ENCODE measurements at places on chromosomes 16 and 17.
A peak's percentile ranks its signal among the peaks of the same experiment; 100 is the strongest.

DNA sequence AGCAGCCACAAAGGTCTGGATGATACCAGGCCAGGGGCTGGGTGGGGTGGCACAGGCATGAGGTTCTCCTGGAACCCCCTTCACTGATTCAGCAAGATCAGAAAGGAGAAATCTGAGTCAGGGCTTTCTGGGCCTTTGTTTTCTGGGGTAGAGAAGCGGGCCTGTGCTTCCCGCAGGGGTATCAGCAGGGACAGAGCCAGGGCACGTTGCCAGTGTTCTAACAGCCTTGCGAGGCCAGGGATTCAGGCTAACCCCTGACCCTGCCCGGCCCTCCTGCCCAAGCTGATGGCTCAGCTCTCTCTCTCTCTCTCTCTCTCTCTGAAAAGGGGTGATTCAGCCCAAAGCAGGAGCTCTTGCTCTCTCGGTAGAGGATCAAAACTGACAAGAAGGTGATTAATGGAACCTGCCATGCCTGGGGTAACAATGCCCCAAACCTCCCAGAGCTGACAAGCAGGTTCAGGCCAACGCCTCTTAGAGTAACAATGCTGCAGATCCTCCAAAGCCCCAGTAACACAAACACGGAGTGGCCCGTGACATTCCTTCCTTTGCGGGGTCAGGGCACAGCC, 2.0 kb upstream of the KRT13 start:
- no peak for DNase-seq

DNA sequence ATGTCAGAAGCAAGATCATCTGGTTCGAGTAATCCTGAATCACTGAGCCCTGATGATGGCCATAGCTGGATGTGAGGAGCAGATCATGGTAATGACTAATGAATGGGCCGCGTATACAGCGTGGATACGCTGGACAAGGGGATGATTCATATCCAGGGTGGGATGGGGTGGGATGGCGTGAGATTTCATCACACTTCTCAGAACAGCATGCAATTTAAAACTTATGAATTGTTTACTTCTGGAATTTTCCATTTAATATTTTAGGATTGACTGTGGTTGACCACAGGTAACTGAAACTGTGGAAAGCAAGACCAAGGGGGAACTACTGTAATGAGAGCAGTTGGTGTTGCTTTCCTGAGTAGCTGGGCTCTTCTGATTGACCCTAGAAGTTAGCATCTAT, 225.5 kb downstream of the STX8 start:
- DNase-seq = no peak

GRCh38 chr17:77746896-77747554, 211.5 kb upstream of the TNRC6C start:
- DNase-seq = no peak

DNA sequence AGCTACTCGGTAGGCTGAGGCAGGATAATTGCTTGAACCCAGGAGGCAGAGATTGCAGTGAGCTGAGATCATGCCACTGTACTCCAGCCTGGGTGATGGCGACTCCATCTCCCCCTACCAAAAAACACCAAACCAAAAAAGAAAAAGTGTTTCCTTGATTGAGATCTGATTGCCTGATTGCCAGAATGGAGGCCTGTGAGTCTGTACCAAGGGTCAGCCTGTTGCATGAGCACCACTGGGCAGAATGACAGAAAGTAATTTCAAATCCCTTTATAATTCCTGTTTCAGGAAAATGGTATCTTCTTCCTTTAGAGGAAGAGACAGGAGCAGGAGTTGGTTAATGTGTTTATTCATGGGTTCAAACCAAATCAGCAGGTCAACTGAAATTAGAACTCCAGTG, 8.5 kb downstream of the UBN1 start:
- no peak for DNase-seq

DNA sequence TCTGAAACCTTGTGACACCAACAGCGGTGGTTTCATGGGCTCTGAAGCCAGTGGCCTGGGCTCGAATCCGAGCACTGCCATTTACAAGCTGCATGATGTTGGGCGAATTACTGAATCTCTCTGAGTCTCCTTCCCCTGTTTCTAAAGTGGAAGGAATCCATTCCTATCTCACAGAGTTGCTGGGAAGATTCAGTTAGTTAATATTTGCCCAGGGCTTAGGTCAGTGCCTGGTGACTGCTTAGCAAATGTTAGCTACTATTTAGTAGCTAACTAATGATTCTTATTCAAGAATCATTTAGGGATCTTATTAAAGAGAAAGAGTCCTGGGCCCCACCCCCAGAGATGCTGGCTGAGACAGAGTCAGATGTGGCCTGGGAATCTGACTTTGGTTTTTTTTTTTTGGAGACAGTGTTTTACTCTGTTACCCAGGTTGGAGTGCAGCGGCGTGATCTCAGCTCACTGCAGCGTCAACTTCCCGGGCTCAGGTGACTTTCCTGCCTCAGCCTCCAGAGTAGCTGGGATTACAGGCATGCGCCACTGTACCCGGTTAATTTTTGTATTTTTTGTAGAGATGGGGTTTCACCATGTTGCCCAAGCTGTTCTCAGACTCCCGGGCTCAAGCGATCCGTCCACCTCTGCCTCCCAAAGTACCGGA, 33.6 kb upstream of the RAI1 start:
- DNase-seq = no peak

GRCh38 chr16:49590166-49590871, 216.7 kb downstream of the C16orf78 start:
- no peak for DNase-seq

GRCh38 chr16:70746040-70746707, 54.8 kb downstream of the VAC14 start:
- no peak for DNase-seq

DNA sequence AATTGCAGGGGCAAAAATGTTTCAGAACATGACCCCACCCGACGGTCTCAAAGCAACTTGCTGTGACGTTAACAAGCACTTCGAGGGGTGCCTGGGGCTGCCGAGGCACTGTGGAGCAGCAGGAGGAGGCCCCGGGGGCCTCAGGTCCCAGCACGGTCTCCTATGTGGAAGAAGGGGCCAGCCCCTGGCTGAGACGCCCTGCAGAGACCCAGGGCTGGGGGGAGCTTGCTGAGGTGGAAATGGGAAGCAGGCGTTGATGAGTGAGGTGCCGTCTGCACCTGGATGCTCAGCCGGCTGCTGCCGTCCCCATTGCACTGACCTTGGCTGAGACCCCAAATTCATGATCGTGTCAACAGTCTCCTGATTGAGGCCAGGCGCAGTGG, 46.5 kb downstream of the NT5M start:
- no peak for DNase-seq

DNA sequence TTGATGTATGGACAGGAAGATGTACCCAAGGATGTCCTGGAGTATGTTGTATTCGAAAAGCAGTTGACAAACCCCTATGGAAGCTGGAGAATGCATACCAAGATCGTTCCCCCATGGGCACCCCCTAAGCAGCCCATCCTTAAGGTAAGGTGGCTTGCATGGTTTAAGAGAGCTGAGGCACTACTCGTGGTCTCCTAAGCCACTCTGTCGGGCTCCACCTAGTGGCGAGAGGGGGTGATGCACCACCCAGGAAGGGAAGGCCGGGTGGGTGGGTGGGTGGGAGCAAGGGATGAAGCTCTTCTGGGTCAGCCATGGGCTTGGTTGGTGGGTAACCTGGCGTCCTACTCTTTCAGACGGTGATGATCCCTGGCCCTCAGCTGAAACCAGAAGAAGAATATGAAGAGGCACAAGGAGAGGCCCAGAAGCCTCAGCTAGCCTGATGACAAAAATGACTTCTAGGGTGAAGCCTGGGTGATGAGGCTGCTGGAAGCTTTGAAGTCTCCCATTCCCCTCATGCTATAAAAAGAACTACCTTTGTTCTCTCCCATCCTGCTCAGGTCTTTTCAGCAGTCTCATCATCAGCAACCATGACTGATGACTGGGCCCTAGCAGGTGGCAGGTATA, 21.5 kb downstream of the GPR179 start:
- DNase-seq = peak; percentile 84

Data from GM10248 (cell line).